ENCODE measurements at places on chromosomes 7 and 10.

- DNase-seq = peak; percentile 28
Measured at GRCh38 chr10:101214446-101215396, 14.5 kb downstream of the LBX1 start.

- no peak for DNase-seq
Measured at GRCh38 chr7:55588976-55589604, 16.8 kb upstream of the VOPP1 start.

DNA sequence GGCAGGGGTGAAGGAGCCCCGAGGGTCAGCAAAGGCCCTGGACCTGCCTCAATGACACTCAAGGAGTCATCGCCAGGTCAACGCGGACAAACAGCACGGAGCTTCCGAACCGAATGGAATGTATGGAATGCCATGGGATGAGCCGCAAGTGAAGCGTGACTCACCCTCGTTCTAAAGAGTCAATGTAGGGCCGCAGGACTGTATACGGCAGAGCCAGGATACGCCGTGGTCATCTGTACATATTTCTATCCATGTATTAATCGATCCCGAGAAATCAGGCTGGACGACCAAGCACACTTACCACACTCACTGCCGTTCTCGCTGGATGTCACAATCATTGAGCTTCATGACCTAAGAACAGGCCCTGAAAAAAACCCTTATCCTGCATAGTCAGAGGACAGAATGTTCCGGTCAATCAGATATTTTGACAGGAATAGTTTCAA is 4.3 kb downstream of the SNX8 start:
- DNase-seq = peak; percentile 91

GRCh38 chr7:77433901-77434300 is 17.8 kb upstream of the GSAP start:
- DNase-seq = no peak

DNA sequence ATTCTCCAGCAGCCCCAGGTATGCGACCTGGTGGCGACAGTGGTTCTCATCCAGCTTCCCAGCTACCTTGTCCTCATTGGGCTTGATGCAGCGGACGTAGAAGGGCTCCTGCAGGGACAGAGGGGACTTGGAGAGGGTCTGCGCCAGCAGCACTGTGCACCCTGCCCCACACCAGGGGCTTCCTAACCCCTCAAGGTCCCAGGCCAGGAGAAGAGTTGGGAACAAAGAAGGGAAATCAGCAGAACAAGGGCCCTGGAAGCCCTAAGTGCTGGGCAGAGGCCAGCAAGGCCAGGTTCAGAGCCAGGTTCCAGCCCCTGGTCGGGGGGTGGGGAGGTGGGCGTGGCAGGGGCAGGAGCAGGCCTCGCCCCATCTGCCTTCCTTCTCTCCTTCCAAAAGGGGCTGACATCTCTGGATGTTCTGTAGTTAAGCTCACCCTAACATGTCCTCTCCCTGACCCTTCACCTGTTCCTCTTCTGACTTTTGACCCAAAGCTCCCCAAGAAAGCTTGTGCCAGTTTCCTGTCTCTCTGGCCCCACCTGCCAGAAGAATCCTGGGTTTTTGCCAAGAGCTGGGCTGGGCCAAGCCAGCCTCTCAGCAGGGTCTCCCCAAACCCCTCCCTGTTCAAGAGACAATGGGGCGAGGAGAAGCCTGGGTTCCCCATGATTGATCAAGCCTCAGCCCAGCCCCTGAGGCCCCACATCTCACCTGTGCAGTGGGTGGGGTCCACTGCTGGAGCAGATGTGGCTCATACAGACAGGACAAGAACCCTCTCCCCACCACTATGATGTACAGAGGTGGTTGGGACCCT is 11.9 kb downstream of the MYO1G start:
- no peak for DNase-seq

DNA sequence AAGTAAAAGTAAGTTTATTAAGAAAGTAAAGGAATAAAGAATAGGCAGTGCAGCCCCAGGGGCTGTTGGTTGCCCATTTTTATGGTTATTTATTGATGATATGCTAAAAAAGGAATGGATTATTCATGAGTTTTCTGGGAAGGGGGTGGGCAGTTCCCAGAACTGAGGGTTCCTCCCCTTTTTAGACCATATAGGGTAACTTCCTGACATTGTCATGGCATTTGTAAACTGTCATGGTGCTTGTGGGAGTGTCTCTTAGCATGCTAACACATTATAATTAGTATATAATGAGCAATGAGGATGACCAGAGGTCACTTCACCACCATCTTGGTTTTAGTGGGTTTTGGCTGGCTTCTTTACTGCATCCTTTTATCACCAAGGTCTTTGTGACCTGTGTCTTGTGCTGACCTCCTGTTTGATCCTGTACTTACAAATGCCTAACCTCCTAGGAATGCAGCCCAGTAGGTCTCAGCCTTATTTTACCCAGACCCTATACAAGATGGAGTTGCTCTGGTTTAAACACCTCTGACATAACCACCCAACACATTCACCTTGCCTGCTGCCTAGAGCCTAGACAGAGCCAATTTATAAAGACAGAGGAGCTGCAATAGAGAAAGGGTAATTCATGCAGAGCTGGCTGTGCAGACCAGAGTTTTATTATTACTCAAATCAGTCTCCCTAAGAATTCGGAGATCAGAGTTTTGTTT is 10.9 kb upstream of the ERCC6 start:
- no peak for DNase-seq

- no peak for DNase-seq
Measured at GRCh38 chr10:60187691-60188090, 202.0 kb downstream of the ANK3 start.

DNA sequence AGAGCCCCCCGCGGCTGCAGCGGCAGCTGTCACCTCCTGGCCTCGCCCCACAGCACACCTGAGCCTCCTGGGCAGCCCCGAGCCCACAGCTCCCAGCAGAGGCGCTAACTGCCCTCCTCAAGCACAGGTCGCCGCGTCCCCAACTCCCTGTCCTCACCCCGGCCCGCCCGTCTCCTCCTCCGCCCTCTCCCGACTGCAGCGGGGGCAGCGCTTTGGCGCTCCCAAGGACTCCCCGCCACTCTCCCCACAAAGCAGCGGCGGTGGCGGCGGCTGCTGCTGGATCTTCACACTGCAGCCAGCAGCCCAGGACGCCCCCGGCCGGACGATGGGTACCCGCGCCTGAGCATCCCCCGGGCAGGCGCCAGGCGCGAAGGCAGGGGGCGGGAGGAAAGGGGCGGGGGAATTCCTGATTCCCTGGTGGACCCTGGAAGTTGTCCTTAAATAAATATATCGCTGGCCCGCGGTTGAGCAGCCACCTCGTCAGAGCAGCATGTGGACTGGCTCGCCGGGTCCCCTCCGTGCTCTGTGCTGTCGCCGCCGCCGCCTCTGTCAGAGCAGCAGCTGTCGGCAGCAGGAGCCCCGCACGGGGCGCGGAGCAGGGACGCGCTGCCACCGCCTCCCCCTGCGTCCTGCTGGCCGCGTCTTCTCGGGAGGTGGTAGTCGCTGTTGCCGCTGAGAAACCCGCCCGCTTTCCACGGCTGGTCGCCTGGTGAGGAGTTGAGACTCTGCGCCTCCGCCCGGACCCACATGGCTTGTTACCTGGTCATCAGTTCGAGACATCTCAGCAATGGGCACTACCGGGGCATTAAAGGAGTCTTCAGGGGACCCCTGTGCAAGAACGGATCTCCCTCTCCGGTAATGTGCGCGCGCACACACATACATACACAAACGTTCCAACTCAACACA is at the start of gene ZNF804B:
ZNF804B (plus strand) TSS at position 471 of the 906 bp plus-strand sequence; CDS start at position 748, 277 bp downstream.
- DNase-seq = no peak

GRCh38 chr7:26863518-26864308 is 677 bp downstream of the SKAP2 start:
- peak; percentile 55 for DNase-seq

GRCh38 chr10:125154529-125154928 is 5.8 kb downstream of the CTBP2 start:
- DNase-seq = no peak

GRCh38 chr10:76315240-76315639 is 883.8 kb downstream of the LRMDA start:
- no peak for DNase-seq

- DNase-seq = no peak
Measured at GRCh38 chr10:131706476-131706875, 194.3 kb upstream of the PPP2R2D start.

GRCh38 chr7:142800699-142801260 is 30.0 kb downstream of the PRSS2 start:
- no peak for DNase-seq

Data from HCEC 1CT (cell line).